ENCODE measurements at places on chromosomes 3 and 15.

- peak; percentile 50 for ATAC-seq
Observed at GRCh38 chr3:45178183-45179023, 32.2 kb upstream of the CDCP1 start.

DNA sequence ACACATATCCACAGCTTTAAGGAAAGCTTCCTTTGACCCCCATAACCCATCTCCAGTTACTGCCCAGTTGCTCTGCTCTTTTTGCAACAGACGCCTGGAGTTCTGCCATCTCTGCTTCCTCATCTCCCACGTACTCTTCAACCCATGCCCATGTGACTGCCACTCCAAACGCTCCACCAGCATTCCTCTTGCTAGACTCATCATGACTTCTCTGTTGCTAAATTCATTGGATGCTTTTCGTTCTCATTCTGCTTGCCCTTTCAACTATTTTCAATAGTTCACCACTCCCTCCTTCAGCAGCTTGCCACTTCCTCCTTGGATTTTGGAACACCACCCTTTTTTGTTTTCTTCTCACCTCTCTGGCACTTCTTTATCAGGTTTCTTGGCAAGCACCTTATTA, 2.7 kb upstream of the KNSTRN start:
- peak; percentile 59 for ATAC-seq

DNA sequence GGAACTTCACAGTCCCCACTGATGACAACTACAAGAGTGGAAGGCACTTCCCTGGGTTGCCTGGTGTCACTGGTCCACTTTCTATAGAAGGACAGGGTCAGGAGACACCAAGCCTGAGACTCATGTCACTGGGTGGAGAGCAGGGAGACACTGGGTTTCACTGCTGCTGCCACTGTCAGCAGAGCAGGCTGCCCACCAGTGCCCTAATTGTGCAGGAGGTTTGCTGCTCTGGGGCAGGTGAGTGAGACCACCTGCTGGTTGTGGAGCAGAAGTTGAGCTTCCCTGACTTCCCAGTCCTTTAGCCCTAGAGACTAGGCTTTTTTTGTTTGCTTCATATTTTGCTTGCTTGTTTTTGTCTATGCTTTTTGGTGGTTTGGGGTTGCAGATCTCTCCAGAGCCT, 528.4 kb upstream of the RGMA start:
- no peak for ATAC-seq

- ATAC-seq, result no peak
Observed at GRCh38 chr3:196537319-196537984, 22.3 kb upstream of the SMCO1 start.

- no peak for ATAC-seq
Observed at GRCh38 chr15:63530752-63531299, 26.4 kb downstream of the USP3 start.

GRCh38 chr15:62748196-62748595, 294.4 kb upstream of the TPM1 start:
- ATAC-seq, result no peak

DNA sequence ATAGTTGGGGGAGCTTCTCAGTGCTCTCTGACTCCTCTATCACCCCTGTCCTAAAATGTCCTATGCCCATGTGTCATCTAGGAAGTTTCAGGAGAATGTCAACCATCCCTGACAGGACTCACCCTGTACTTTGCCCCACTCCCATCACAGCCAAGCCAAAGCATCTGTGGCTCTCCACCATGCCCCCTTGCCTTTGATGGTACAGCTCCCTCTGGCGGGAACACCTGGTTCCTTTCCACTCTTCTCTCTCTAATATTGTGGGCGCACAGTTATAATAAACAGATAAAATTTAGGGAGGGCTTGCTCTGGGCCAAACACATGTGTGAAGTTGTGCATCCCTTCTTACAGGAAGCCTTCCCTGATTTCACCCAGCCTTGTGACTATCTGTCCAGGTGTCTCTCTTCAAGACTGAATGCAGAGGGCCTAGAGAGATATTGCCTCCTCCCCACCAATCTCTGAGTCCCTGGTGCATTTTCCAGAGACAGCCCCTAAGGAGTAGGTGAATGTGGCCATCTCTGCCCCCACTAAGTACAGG, 62.8 kb downstream of the ISG20 start:
- no peak for ATAC-seq

DNA sequence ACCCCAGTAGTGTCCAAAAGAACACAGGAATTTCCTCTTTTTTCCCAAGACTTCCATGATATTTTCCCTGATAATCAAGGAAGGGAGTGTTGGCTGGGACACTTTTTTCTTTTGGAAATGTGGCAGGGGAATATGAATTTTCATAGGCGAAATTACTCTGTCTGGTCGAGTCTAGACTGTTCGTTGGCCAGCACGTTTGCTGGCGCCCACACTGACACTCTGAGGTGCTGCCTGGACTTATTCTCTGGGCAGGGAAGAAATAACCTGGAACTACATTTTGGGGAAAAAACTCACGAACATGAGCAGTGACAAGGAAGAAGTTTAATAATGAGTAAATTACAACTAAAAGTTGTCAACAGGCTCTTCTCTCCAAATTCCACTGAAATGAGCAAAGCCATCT, 209.3 kb upstream of the CTDSPL start:
- no peak for ATAC-seq

- ATAC-seq, result no peak
Observed at GRCh38 chr3:111047042-111047441, 24.6 kb upstream of the NECTIN3 start.

DNA sequence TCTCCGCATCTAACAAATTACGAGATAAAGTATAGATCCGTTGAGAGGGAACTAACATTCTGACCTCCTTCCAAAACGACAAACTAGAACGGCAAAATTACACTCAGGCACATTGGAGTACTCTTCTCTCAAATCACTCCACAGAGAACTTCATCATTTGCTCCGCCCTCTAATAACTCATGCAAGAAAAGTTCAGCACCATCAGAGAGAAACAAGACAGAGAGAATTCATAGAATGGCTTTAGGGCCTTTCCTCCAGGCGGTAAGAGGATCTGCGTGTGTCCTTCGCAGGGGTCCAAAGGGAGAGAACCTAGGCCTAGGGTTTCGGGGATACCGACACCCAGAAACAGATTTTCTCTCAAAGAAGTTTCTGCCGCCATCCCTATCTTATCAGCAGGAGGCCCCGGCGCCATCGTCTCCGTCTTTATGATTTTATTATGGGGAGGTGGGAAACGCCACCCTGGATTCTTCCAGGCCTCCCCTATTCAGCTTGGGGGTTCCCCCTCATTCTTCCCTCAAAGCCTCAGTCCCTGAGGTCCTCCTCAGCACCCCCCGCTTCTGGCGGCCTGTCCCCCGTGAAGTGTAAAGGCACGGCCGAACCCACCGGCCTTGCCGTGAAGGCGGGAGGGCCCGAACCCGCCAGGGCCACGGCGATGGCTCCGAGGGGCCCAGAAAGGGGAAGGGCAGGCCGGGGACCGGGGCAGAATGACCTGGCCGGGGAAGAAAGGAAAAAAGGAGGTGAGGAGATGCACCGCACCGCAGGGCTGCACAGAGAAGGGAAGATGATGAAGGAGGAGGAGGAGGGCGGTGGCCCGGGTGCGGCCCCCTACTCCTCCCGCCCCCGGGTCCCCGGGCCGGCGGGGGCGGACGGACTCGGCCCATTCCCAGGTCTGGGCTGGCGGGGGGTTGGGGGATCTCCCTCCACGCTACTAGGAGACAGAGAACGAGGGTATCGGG, 768 bp downstream of the UBXN7 start:
- peak; percentile 21 for ATAC-seq
